ENCODE measurements at places on chromosomes 6 and 20.

- DNase-seq, result no peak
Observed at GRCh38 chr20:11712639-11713160, 205.0 kb upstream of the BTBD3 start.

DNA sequence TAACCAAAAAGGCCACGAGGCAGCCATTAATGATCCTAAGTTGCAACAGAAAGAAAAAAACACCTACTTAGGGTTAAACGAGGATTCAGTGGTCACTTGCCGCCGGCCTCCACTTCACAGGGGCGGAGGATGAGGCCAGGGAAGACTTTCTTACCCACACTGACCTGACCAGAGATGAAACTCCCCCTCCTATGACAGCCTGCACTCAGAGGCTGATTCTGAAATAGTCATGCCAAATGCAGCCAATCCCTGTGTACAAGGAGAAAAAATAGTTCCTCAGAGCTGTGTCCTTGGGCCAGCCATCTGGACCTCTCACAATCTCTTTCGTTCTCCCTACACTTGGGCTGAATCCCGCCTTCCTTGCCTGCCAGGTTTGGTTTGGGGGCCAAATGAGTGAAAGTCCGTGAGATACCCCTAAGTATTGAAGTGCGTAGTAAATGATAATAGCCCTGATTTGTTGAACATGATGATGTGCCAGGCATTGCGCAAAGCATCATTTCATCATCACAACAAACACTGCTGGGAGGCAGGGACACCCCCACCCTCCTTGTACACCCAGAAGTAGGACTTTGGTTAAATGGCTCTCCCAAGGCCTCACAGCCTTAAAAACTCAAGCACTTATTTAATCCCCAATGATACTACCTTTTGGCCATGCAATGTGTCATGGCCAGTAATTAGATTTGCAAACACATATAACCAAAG lies 3.2 kb upstream of the IRF4 start:
- DNase-seq, result no peak

DNA sequence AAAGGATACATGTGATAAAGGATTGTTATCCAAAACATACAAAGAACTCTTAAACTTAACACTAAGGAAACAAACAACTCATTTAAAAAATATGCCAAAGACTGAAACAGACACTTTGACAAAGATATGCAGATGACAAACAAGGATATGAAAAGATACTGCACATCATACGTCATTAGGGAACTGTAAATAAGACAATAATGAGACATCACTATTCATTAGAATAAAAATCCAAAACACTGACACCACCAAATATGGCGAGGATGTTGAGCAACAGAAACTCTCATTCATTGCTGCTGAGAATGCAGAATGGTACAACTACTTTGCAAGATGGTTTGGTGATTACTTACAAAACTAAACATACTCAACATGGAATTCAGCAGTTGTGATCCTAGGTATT lies 156.5 kb upstream of the FOXA2 start:
- DNase-seq, result no peak

DNA sequence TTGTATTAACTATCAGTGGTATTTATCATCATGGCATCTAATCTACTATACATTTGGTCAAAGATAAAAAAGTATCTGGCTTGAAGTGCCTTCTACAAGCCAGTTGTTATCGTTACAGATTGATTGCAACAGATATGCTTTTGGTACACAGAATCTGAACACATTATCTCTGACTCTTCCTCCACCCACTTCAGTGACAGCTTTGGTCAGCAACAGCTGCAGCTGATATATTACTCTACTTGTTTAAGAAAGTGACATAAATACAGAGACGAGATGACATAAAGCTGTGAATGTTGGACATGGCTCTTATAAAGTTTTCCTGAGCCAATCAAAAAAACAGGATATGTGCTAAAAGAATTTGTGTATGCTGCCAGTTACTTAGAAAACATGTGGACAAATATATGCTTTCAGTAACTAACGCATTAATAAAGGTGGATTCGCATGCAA lies 77.6 kb downstream of the HIVEP2 start:
- no peak for DNase-seq

GRCh38 chr6:104589940-104590339 lies 269.8 kb downstream of the HACE1 start:
- no peak for DNase-seq

- DNase-seq, result no peak
Observed at GRCh38 chr20:35496481-35496880, 33.0 kb downstream of the C20orf173 start.

DNA sequence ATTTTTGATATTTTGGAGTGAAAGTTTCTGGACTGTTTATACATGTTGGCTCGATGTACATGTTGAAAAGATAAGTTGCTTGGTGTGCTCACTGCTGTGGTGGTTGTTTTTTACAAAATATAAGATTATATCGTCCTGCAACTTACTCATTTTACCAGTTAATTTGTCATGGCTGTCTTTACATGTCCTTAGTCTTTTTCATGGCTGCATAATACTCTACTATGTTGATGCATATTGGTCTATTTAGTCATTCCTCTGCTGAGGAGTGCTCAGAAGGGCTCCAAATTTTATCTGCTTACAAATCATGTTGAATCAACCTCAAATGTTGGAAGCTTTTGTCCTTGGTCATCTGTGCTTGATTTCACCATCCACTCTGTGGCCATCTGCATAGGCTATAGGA lies 164.6 kb downstream of the BCKDHB start:
- DNase-seq, result no peak

DNA sequence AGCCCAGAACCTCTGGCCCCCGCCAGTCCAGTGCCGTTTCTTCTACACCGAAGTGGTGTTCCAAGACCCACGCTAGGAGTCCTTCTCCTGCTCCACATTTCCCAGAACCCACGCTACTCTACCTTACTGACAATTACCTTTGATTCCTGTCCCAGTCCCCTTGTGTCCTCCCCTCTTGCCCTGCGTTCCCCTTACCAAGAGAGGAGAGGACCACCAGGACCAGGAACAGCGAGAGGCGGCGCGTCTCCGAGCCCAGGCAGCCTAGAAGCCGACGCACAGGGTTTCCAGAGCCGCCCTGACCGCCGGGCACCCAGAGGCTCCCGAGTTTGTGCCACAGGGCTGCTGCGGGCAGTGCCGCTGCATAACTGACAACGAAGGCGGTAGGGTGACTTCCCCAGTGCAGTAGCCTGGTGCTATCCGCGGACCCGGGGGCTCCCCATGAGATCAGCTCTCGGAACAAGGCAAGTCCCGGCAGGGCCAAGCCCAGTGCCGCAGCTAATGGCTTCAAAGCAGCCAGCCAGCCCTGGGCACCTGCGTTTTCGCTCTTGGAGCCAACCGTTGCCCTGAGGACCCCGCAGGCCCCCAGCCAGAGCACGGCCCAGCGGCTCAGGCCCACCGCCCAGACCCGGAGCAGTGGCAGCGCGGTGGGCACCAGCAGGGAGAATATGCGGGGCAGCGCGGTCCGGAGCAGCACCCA lies 512 bp downstream of the TAP1 start:
- DNase-seq, result peak; percentile 62

DNA sequence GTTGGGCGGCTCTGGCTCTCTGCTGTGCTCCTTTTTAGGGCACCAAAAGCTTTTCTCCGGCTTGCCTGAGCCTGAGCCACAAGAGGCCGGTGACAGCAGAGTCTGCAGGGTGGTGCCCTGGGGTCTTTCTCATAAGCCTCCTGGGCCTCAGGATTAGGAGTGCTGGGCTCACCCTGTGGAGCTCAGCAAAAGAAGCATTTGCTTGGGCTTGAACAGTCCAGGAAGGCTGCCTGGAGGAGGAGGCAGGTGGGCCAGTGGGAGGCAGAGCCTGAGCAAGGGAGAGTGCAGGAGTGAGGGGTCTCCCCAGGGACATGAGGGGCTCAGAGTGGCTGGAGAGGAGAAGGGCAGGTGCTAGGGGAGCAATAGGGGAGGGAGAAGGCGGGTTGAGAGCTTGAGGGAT lies 32.9 kb upstream of the MRGBP start:
- no peak for DNase-seq

- DNase-seq, result no peak
Observed at GRCh38 chr6:21264288-21265033, 329.1 kb upstream of the SOX4 start.

DNA sequence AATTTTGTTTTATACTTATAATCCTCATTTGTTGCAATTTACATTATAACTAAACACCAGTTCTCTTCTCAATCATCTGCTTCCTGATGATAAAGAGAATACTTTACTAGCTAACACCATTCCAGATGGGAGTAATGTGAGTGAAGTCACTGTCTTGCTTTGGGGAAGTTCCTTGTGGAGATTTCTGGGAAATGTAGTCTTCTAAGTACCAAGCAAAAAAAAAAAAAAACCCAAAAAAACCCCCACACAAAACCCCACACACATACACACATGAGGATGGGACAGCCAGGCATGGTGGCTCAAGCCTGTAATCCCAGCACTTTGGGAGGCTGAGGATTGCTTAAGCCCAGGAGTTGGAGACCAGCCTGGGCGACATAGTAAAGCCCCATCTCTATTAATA lies 2.2 kb upstream of the SNPH start:
- DNase-seq, result no peak

DNA sequence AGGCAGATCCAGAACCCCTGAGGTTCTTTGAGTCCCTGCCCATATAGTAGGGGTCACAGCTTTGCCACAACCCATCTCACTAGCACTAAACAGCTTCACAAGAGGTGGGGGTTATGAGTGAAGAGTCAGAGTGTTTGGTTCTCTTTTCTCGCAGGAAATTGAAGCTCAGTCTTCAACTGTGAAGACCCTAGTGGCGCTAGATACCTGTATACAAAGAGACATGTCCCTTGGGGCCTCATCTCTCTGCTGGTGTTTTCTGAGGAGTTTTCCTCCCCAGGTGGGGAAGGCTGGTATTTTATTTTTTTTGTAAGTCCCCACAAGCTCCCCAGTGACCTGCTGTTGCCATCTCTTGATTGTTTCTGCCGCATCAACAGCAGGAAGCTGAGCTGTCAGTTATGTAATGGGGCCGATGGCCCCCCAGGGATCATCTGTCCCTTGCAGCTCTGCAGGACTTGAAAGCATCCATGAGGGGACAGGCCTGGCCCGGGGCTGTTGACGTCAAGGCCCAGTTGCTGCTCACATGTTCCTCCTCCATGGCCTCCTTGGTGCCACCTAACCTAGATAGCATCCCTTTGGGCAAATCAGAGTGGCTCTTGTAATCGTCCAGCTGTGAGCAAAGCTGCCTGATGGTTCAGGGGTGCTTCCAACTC lies 23.1 kb downstream of the STK35 start:
- DNase-seq, result peak; percentile 3

GRCh38 chr20:33656010-33656782 lies 5.9 kb upstream of the C20orf144 start:
- no peak for DNase-seq

- no peak for DNase-seq
Observed at GRCh38 chr6:23456396-23456795, 669.6 kb upstream of the NRSN1 start.

DNA sequence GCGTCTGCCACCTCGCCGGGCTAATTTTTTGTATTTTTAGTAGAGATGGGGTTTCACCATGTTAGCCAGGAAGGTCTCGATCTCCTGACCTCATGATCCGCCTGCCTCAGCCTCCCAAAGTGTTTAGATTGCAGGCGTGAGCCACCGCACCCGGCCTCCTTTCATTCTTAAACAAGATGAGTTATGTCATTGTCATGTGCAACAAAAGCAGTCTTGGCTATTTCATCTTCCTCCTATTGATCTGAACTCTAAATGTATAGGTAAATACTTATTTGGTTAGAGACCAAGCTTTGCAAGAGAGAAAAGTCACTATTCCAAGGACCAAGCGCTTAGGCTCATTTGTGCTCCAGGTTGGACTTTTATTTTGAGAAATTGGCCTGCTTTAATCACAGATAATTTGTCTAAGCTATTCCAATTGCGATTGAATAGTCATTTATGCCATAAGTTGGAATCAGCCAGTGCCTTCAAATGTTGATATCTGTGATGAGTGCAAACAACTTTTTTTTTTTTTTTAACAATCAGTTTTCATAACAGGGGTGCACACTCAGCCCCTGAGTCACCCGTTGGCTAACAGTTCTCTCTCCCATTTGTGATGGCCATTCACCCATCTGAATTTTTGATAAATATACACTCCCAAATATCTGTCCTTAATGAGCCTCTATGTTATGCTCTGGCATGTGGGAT lies 167.3 kb downstream of the BCAS1 start:
- DNase-seq, result no peak

GRCh38 chr6:154732538-154733182 lies 556 bp upstream of the SCAF8 start:
- DNase-seq, result no peak

- no peak for DNase-seq
Observed at GRCh38 chr6:12479881-12480280, 189.7 kb downstream of the EDN1 start.

DNA sequence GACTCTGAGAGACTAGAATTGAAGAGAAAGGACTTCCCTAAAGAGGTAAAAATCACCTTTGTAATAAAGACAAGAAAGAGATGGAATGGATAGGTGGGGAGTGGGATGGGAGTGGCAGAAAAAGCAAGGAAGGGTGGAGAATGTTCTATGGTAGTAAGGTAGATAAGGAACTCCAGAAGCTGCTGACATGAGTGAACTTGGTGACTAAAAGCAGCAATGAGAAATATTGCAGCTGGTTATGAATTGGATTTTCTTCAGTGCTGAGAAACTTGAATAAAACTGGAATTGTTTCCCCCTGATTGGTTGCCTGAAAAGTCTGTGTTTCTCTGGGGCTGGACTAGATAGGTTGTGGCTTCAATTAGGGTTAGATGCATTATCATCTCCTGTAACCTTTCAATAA lies 15.7 kb upstream of the DTNBP1 start:
- DNase-seq, result no peak

- DNase-seq, result no peak
Observed at GRCh38 chr6:163263998-163264661, 150.4 kb upstream of the QKI start.

DNA sequence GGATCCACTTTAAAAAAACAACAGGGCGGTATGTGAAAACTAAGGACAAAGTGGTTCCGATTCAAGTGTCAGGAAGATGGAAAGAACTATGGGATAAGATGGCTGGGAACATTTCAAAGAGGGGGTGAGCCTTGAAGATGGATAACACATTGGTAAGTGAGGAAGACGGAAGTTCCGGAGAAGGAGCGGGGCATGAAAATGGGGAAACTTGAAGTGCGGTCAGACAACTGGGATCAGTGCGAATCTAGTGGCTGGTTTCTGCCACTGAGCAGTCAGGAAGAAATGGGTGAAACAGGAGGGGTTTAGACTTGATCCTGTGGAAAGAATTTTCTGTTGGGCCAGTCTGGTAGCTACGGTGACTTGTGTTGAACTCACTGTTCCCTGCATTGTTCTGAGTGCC lies 1.2 kb downstream of the NAA20 start:
- DNase-seq, result no peak

GRCh38 chr6:91279740-91280493 lies 693.0 kb upstream of the MAP3K7 start:
- no peak for DNase-seq

DNA sequence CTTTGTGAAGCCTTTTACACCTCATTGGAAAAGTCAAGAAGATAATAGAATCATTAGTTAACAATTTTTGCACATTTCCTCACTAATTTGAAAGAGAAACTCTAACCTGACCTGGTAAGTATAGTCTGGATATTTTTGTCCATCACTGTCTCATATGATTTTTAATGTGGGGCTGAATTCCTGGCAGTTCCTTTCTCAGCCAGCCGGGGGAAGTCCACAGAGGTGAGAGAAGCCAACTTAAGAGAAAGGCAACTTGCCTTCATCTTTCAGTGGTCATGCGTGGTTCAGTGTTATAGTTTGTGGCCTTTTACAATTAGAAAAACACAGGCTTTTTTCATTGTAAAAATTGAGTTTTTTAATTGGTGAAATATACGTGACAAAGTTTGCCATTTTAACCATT lies 80.6 kb downstream of the CDYL start:
- no peak for DNase-seq

GRCh38 chr20:22004946-22005345 lies 299.5 kb downstream of the PAX1 start:
- no peak for DNase-seq

GRCh38 chr20:47073766-47074475 lies 179.3 kb downstream of the EYA2 start:
- DNase-seq, result no peak
